Natural killer cell (primary cell): ENCODE measurements at places on chromosomes 12 and 14. TPM values are rescaled to one million over a fixed set of nuclear protein-coding genes. Genes with fewer than 3 reads are reported as not detected.
A peak's percentile ranks its signal among the peaks of the same experiment; 100 is the strongest.

DNA sequence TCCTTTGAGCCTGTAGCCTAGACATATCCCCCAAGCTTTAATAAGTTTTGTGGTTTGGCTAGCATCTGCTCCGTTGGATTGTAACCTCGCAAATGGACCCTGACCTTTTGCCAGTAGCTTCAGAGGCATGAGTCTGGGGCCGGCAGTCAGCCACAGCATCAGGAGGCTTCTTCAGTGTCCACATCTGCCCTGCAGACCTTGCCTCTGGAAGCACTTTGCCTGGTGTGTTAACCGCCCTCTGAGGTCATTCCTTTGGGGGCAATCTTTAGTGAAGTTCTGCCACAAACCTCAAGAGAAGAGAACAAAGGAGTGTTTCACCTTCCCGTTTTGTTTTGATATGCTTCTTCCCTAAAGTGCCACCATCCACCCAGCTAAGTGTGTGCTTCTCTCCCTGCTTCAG lies 71.4 kb downstream of the GNS start:
- H3K27me3 ChIP-seq, result no peaks in the 10 kb centered on the region
- H3K36me3 ChIP-seq, result peaks cover 60% of the 10 kb centered on the region
- H3K4me3 ChIP-seq, result no peak overlapping the region
- H3K4me1 ChIP-seq, result peaks cover 45% of the 10 kb centered on the region
- H3K27ac ChIP-seq, result peak overlapping the region; percentile 1

RAB3IP gene
- 6.7 TPM for total RNA-seq

DNA sequence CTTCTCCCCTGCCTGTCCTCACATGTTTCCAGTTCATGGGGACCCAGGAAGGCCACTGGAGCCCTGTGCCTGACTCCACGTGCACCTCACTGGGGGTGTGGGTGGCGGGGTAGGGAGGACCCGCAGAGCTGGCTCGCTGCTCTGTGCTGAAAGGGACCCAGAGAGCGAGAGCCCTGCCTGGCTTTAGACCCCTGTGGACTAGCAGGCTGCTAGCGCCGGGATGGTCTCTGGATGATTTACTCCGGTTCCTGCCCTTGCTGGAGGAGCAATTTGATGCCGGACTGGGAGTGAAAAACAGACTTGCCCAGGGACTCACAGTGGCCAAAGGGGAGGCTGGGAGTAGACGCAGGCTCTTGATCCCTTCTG lies 49.0 kb downstream of the NTF3 start:
- H3K27me3 ChIP-seq, result no peaks in the 10 kb centered on the region
- no peak for DNase-seq
- H3K4me3 ChIP-seq, result no peak overlapping the region
- H3K4me1 ChIP-seq, result no peaks in the 10 kb centered on the region
- H3K36me3 ChIP-seq, result no peaks in the 10 kb centered on the region

NTN4 gene
- 0.18 TPM for total RNA-seq

DNA sequence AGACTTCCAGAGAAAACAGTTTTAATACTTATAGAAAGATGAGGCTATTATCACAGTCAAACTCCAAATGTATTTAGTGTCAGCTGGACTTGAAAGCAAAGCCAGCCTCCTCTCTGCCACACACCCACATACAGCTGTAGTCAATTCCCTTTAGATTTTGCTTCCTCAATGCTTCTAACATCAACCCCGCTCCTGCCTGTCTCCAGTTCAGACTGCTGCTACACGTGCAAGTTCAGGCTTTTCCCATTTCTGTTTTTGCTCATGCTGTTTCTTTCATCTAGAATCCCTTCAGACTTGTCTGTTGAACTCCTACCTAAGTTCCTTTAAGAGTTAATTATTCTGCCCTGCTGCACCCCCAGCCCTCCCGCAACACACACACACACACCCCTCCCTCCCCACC lies 380.0 kb downstream of the KCNH5 start:
- H3K36me3 ChIP-seq, result no peaks in the 10 kb centered on the region
- no peaks in the 10 kb centered on the region for H3K4me1 ChIP-seq
- DNase-seq, result no peak
- no peak overlapping the region for H3K27ac ChIP-seq
- H3K4me3 ChIP-seq, result no peak overlapping the region

GRCh38 chr12:76255692-76256091 lies 92.5 kb downstream of the BBS10 start:
- DNase-seq, result no peak
- H3K27me3 ChIP-seq, result no peaks in the 10 kb centered on the region
- no peaks in the 10 kb centered on the region for H3K36me3 ChIP-seq
- no peaks in the 10 kb centered on the region for H3K4me1 ChIP-seq
- H3K27ac ChIP-seq, result no peak overlapping the region

DDX24 gene
- 296 TPM for total RNA-seq

GPX2 gene
- total RNA-seq, result not detected

GRCh38 chr12:46087916-46088439 lies 97.6 kb upstream of the SCAF11 start:
- DNase-seq, result no peak
- no peak overlapping the region for H3K27ac ChIP-seq
- no peak overlapping the region for H3K4me3 ChIP-seq
- H3K36me3 ChIP-seq, result no peaks in the 10 kb centered on the region
- no peaks in the 10 kb centered on the region for H3K4me1 ChIP-seq
- no peaks in the 10 kb centered on the region for H3K27me3 ChIP-seq

TSPAN9 gene
- total RNA-seq, result 0.86 TPM

EML1 gene
- total RNA-seq, result not detected

DNA sequence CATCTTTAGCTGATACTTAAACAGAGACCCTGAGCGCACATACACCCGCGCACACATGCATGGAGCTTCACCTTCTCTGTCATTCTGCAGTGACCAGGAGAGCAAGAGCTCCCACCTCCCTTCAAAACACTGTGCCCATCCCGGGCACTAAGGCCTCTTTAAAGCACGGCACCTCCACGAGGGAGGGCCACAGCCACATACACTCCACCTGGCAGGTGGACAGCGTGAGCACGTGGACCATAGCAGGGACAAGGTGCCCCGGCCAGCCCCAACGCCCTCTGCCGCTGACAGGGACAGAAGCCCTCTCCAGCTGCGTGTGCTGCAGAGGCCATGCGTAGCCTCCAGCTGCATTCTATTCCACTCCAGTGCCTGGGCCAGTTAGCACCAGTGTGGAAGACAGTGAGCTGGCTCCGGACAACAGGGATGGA lies 5.4 kb downstream of the GAPDH start:
- H3K27ac ChIP-seq, result no peak overlapping the region
- H3K27me3 ChIP-seq, result no peaks in the 10 kb centered on the region
- peaks cover 51% of the 10 kb centered on the region for H3K36me3 ChIP-seq

GRCh38 chr12:92445253-92446082 lies 257.3 kb upstream of the PLEKHG7 start:
- no peaks in the 10 kb centered on the region for H3K36me3 ChIP-seq
- no peak for DNase-seq
- peaks cover 9% of the 10 kb centered on the region for H3K4me1 ChIP-seq
- H3K27me3 ChIP-seq, result no peaks in the 10 kb centered on the region
- H3K27ac ChIP-seq, result peak overlapping the region; percentile 66
- H3K4me3 ChIP-seq, result no peak overlapping the region

GRCh38 chr12:52949413-52950331 lies 754 bp downstream of the KRT18 start:
- peaks cover 10% of the 10 kb centered on the region for H3K4me1 ChIP-seq
- H3K4me3 ChIP-seq, result peak overlapping the region; percentile 30
- H3K27me3 ChIP-seq, result peaks cover 6% of the 10 kb centered on the region
- H3K27ac ChIP-seq, result no peak overlapping the region
- no peaks in the 10 kb centered on the region for H3K36me3 ChIP-seq
- no peak for DNase-seq

DNA sequence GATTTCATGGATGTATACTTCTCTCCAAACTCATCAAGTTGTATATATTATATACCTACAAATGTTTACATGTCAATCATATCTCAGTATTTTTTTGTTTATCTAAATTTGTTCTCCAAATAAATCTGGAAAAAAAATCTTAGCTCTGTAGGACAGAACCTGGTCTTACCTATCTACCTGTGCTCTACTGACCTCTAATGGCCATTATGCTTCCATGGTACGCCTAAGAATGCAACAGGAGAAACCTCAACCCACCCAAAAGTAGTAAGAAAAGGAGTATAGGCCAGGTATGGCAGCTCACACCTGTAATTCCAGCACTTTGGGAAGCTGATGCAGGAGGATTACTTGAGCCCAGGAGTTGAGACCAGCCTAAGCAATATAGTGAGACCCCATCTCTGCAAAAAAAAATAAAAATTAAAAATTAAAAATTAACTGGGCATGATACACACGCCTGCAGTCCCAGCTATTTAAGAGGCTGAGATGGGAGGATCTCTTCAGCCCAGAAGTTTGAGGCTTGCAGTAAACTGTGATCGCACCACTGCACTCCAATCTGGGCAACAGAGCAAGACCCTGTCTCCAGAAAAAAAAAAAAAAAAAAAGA lies 8.7 kb downstream of the OR11H4 start:
- H3K27ac ChIP-seq, result no peak overlapping the region
- no peaks in the 10 kb centered on the region for H3K36me3 ChIP-seq
- no peaks in the 10 kb centered on the region for H3K4me1 ChIP-seq
- DNase-seq, result peak; percentile 17
- no peak overlapping the region for H3K4me3 ChIP-seq

GRCh38 chr14:50957296-50957695 lies 13.0 kb upstream of the PYGL start:
- no peak overlapping the region for H3K4me3 ChIP-seq
- H3K4me1 ChIP-seq, result no peaks in the 10 kb centered on the region
- no peaks in the 10 kb centered on the region for H3K27me3 ChIP-seq

NRXN3 gene
- not detected for total RNA-seq

- peaks cover 71% of the 10 kb centered on the region for H3K36me3 ChIP-seq
- no peaks in the 10 kb centered on the region for H3K4me1 ChIP-seq
- no peaks in the 10 kb centered on the region for H3K27me3 ChIP-seq
- no peak overlapping the region for H3K27ac ChIP-seq
These were observed 56.4 kb downstream of the KDM5A start for GRCh38 chr12:332581-333205.

IL22 gene
- total RNA-seq, result not detected

DNA sequence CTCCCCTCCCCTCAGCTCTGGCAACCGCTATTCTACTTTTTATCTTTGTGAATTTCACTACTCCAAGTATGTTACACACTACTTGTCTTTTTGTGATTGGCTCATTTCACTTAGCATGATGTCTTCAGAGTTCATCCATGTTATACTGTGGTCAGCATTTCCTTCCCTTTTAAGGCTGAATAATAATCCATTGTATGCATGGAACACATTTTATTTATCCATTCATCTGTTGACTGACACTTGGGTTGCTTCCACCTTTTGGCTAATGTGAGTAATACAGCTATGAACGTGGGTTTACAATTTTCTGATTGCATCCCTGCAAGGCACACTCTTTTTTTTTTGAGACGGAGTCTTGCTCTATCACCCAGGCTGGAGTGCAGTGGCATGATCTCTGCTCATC lies 53.0 kb upstream of the FUT8 start:
- H3K27ac ChIP-seq, result no peak overlapping the region
- H3K36me3 ChIP-seq, result no peaks in the 10 kb centered on the region
- H3K27me3 ChIP-seq, result no peaks in the 10 kb centered on the region
- H3K4me1 ChIP-seq, result peaks cover 6% of the 10 kb centered on the region
- no peak for DNase-seq
- no peak overlapping the region for H3K4me3 ChIP-seq

DNA sequence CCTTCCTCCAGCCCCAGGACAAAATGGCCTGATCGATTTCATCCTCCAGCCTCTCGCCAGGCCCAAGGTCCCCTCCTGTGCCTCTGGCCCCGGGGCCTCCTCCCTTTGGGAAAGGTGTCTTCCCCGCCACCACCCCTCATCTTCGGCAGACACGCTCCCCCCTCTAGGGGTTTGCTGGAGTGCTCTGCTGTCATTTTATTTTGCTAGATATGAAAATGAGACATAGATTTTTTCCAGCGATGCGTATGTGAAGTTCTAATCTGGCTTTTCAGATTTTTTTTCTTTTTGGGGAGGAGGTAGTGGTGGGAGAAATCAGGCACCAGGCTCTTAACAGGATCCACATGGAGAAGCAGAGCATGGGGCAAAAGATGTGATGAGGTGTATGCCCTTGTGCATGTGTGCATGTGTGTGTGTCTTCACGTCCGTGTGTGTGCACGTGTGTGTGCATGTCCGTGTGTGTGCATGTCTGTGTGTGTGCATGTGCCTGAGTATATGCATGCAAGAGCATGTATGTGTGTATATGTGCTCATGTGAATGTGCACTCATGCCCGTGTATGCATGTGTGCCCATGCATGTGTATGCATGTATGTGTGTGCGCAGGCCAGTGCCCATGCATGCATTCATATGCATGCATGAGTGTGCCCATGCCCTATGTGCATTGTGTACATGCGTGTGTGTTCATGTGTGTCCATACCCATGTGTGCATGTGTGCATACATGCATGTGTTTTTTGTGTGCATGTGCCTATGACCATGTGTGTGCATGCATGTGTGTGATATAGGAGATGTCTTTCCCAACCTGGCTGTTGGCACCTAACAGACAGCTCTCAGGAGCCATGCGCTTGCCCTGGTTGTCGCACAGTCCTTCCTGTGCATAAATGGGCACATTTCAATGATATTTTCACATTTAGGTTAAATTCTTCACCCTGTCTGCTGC lies 203.0 kb downstream of the RBM19 start:
- H3K4me1 ChIP-seq, result no peaks in the 10 kb centered on the region
- no peak overlapping the region for H3K4me3 ChIP-seq
- no peak for DNase-seq
- H3K36me3 ChIP-seq, result no peaks in the 10 kb centered on the region
- H3K27ac ChIP-seq, result no peak overlapping the region
- no peaks in the 10 kb centered on the region for H3K27me3 ChIP-seq

DNA sequence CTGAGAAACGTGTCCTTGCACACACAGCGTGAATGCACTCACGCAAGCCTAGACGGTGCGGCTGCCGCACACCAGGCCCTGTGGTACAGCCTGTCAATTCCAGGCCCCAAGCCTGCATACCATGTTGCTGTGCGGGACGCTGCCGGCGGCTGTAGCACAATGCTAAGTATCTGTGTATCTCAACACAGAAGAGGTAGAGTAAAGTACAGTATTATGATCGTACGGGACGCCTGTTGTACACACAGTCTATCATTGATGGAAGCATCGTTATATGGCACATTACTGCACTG lies 45.0 kb downstream of the AMN start:
- H3K27ac ChIP-seq, result no peak overlapping the region
- H3K36me3 ChIP-seq, result no peaks in the 10 kb centered on the region
- no peak for DNase-seq
- no peaks in the 10 kb centered on the region for H3K4me1 ChIP-seq

- H3K4me1 ChIP-seq, result no peaks in the 10 kb centered on the region
- no peak for DNase-seq
- no peak overlapping the region for H3K4me3 ChIP-seq
- no peaks in the 10 kb centered on the region for H3K36me3 ChIP-seq
- no peaks in the 10 kb centered on the region for H3K27me3 ChIP-seq
These were observed 19.4 kb upstream of the EIF5 start for GRCh38 chr14:103314496-103315277.
